Ecto neural progenitor cell (in vitro differentiated cells): ENCODE measurements at places on chromosomes 7 and 10.

- DNase-seq = no peak
These were observed 529.5 kb upstream of the FZD8 start for GRCh38 chr10:36171556-36171952.

GRCh38 chr10:102691285-102692066 is 22.7 kb downstream of the ARL3 start:
- DNase-seq = no peak

- no peak for DNase-seq
These were observed 82.5 kb upstream of the PRR15 start for GRCh38 chr7:29480934-29481651.

- DNase-seq = no peak
These were observed 50.6 kb upstream of the LRRC18 start for GRCh38 chr10:48990226-48990625.

GRCh38 chr7:82578430-82578829 is 134.9 kb upstream of the CACNA2D1 start:
- DNase-seq = no peak
